ENCODE measurements at places on chromosomes 4 and X.

GRCh38 chrX:53479301-53479700 is 45.1 kb upstream of the HSD17B10 start:
- no peak for DNase-seq

GRCh38 chr4:54526560-54526959 is 131.2 kb upstream of the KIT start:
- no peak for DNase-seq

- no peak for DNase-seq
Observed at GRCh38 chr4:82508806-82509428, 52.9 kb downstream of the TMEM150C start.

- no peak for DNase-seq
Observed at GRCh38 chr4:165192500-165192898, 14.9 kb upstream of the KLHL2 start.

GRCh38 chr4:113540859-113541258 is 220.7 kb downstream of the CAMK2D start:
- peak; percentile 70 for DNase-seq

Data from stimulated activated CD4-positive, alpha-beta T cell treated with anti-CD3 and anti-CD28 coated beads, Interleukin-2, amount 100 ng/mL, for 24 hours (primary cell).